ENCODE measurements at places on chromosomes 12 and 14.

DNA sequence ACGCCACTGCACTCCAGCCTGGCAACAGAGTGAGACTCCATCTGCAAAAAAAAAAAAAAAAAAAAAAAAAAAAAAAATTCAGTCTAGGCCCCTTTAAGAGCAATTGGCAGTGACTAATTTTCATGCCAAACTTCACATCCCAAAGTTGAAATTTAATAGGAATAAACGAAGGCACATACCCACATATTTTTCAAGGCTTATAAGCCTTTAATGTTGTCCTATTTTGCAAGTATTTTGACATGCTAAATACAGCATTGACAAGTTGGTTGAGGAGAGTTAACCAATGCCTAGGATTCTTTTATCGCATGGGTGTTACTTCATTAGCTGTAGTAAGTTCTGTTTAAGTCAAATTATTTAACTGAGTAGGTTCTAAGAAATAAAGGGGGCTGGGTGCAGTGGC is 23.5 kb upstream of the HIP1R start:
- no peak for DNase-seq

DNA sequence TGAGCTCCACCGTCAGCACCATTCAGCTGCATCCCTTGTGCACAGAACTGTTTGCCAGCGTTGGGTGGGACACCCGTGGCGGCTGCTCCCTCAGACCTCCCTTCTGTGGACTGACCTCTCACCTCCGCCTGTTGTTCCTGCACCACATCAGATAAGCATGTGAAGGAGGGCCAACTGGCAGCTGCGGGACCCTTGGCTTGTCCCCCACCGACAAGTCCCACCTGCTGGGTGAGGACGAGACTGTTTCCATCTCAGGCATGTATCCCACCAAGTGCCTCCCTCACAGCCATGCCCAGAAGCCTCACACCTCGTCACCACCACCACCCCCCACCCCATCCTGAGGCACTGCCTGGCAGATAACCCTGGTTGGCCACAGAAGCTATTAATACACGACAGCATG is 18.6 kb upstream of the TEAD4 start:
- no peak for DNase-seq

GRCh38 chr14:84937449-84937848 is 592.5 kb upstream of the FLRT2 start:
- no peak for DNase-seq

DNA sequence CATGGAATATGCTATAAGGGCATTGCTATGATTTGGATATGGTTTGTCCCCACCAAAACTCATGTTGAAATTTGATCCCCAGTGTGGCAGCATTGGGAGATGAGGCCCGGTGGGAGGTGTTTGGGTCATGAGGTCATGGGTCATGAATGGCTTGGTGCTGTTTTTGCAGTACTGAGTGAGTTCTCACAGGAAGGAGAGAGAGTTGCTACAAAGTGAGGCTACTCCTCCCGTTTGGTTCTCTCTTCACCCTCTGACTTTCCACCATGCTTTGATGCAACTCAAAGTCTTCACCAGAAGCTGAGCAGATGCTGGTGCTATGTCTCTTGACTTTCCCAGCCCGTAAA is 388.1 kb upstream of the TMPO start:
- DNase-seq: no peak

DNA sequence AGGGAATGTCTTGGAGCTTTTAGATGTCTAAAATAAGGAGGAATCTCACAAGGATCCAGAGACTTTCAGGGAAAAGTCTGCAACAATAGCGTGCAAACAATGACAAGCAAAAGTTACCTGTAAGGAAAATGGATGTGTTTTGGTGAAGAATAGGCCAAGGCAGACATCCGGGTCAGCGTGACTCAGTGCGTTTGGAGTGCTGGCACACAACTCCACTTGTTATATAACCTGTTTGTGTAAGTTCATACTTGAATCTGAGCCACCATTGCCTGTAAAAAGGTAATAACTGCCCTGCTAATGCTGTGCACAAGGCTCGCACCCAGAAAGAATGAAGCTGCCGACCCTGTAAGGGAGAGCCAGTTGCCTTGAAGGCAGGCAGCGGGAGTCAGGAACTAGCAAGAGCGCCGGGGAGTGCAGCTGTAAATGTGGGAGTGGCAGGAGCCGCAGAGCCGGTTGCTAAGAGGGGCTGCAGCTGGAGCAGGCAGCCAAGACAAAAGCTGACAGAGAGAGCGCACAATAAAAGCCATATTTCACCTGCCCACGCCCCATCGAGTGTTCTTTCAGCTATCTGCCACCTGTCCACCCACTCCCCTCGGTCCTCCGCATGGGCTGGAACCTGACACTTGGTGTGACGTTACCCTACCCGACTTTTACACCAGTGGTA is 638.5 kb upstream of the MIS18BP1 start:
- DNase-seq: no peak

GRCh38 chr14:99756796-99757195 is 36.4 kb upstream of the EML1 start:
- DNase-seq: no peak

DNA sequence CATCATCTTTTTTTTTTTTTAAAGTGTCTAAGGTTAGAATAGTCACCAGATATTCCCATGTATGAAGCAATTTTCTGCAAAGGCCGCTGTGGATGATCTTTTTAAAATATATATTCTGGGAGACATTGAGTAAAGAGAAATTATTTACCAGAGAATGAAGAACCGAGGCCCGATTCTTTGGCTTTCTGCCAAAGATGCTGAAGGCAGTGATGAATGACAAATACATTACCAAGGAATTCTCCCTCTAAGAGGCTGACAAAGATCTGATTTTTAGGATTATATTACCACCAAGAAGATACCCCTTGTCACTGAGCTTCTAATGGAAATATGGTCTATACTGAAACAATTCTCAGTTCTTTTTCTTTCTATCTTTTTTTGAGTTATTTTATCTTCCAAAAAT is 336.8 kb downstream of the NAV3 start:
- no peak for DNase-seq

- no peak for DNase-seq
Observed at GRCh38 chr14:46368275-46368674, 283.3 kb downstream of the RPL10L start.

- no peak for DNase-seq
Observed at GRCh38 chr14:72780751-72781150, 113.2 kb downstream of the DPF3 start.

DNA sequence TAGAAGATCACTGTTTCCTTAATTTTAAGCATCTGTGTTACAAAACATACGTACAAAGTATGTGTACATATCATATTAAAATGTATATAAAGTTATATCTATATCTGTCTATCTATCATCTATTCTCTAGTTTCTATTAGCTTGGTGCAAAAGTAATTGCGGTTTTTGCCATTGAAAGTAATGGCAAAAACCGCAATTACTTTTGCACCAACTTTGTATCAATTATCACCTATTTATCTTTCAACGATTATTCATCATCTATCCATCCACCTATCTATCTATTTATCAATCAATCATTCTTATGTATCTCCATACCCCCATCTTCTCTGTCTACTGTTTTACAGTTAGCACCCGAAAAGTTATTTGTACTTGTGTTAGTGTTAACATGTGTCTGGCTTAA is 447.6 kb downstream of the NRXN3 start:
- no peak for DNase-seq

DNA sequence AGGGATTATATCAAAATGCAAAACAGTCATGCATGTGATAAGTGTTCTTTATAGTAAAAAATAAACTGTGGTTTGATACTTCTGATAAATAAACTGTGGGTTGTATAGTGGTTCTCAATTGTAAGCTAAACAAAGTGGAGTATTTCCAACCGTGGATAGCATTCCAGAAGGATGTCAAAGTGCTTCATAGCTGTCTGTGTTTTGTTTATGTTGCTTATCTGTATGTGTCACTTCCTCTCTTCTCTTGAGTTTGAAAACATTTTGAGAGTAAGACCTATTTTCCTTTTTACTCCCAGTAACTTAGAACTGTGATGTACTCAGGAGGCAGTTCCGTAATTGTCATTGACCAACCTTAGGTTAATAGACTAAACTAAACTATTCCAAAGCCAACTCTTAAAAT is 415.8 kb downstream of the TMTC2 start:
- no peak for DNase-seq

Measured in hematopoietic multipotent progenitor cell treated with erythropoietin and hydrocortisone succinate and interleukin-3 and kit ligand, for 17 days (in vitro differentiated cells).